ENCODE measurements at places on chromosomes 4 and X.

DNA sequence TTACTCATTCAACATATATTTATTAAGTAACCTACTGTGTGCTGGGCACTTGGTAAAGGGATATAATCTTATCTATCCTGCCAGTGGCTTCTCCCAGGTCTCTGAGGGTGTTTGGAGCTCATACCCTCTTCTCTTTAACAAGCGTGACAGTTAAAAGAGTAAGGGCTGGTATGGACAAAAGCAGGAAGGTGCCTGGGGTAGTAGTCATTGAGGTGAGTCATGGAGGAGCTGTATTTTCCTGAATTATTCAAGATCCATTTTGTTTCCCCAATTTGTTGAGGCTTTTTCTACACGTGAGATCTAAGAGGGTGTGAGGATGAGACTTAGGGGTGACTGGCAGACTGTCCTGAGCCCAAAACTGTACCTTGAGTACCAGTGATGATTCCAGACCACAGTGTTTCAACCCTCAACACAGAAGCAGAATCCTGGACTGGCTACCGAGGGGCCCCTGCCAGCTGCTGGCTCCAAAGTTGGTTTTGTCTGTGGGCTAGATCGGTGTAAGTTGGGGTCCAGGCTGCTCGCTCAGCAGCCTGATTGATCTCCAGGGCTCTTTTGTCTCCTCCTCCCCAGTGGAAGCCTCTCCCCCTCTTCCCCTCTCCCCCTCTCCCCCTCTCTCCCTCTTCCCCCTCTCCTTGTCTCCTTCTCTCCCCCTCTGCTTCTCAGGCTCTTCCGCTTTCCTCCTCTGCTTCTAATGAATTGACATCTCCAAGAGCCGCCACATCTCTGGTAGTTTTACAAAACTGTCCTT, at the start of gene DRP2:
TSS of gene DRP2 (plus strand) at position 671 of the 748 bp plus-strand sequence. CDS start 11,862 bp downstream, outside the sequence.
- no peak for DNase-seq

GRCh38 chr4:41787931-41788330, 39.4 kb upstream of the PHOX2B start:
- no peak for DNase-seq

- DNase-seq = no peak
Measured at GRCh38 chr4:78293821-78294301, 236.7 kb downstream of the FRAS1 start.

DNA sequence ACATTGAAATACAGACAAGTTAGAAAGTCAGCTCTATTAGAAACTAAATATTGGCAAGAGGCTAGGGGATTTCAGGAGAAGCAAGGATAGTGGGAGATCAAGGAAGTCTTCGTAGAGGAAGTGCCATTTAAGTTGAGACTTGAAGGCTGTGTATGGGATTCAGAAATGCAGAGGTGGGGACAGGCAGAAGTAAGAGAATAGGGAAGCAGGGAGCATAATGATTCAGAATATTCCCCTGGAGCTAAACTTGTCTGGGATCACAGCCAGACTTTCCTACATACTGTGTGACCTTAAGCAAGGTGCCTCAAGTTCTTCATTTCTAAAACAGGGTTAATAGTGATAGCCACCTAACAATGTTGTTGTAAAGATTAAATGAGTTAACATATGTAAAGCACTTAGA, 108.8 kb downstream of the DDIT4L start:
- DNase-seq = no peak

GRCh38 chr4:931194-931959, 739 bp downstream of the GAK start:
- DNase-seq = no peak

DNA sequence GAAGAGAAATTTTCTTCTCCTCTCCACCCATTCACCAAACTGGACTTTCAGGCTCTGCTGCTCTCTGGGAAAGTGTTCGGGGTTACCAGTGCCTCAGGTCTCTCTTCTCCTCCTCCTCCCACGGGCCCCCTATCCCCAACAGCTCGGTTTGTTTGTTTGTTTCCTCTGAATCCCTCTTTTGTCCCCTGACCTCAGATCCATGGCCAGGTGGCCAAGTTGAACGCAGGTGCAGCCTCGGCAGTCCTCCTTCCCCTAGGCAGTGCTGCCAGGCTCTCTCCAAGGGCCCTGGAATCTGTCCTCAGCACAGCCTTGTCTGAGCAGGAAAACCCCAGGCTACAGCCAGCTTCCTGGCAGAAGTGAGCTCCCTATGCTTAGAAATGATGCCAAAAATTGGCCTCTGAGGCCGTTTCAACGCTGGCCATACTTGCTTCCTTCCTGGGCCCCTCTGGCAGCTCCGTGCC, 60.0 kb downstream of the FHDC1 start:
- DNase-seq = no peak

All from CD4-positive, alpha-beta T cell treated with Interleukin-2 at 100 ng/mL for 4 hours (primary cell).